Activated CD4-positive, alpha-beta memory T cell treated with anti-CD3 and anti-CD28 coated beads, Interleukin-2, amount 10 ng/mL, durations not matched to agents 7 days and 5 days (primary cell): ENCODE measurements at places on chromosomes 16 and 17.

- no peaks in the 10 kb centered on the region for H3K4me1 ChIP-seq
- H3K4me3 ChIP-seq, result no peak overlapping the region
- no peak overlapping the region for H3K27ac ChIP-seq
- no peak for DNase-seq
- peaks cover 17% of the 10 kb centered on the region for H3K36me3 ChIP-seq
Measured at GRCh38 chr17:31269036-31269577, 27.9 kb downstream of the OMG start.

- H3K36me3 ChIP-seq, result no peaks in the 10 kb centered on the region
- DNase-seq, result peak; percentile 43
- peaks cover 21% of the 10 kb centered on the region for H3K27me3 ChIP-seq
- H3K4me1 ChIP-seq, result peaks cover 41% of the 10 kb centered on the region
- no peak overlapping the region for H3K27ac ChIP-seq
Measured at GRCh38 chr17:17675925-17676534, 5.2 kb upstream of the RAI1 start.

DNA sequence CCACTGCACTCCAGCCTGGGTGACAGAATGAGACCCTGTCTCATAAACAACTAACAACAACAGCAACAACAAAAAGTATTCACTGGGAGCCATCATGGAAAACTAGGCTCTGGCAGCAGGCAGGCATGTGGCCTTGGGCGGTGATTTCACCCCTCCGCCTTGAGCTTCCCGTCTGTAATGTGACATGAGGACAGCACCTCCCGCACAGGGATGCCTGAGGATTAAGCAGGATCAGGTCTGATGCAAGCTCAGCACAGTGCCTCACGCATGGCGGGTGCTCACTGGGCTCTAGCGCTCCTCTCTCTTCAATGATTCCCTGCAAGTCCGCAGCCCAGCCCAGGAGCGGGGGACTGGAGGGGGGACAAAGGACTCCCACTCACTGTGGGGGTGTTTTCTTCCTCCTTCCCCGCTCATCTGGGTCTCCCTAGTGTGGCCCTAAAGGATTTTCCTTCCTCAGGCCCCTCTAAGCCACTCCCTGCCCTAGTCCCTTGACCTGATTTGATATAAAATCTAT is 2.8 kb downstream of the PLCD3 start:
- peaks cover 9% of the 10 kb centered on the region for H3K27me3 ChIP-seq
- H3K36me3 ChIP-seq, result no peaks in the 10 kb centered on the region
- no peak for DNase-seq
- peaks cover 7% of the 10 kb centered on the region for H3K4me1 ChIP-seq
- H3K4me3 ChIP-seq, result no peak overlapping the region

GRCh38 chr17:65633146-65633881 is 71.9 kb upstream of the AXIN2 start:
- H3K27me3 ChIP-seq, result no peaks in the 10 kb centered on the region
- H3K27ac ChIP-seq, result no peak overlapping the region
- no peak for DNase-seq
- H3K4me1 ChIP-seq, result no peaks in the 10 kb centered on the region
- no peaks in the 10 kb centered on the region for H3K36me3 ChIP-seq

GRCh38 chr17:63250830-63251229 is 195.3 kb downstream of the CYB561 start:
- peaks cover 2% of the 10 kb centered on the region for H3K27me3 ChIP-seq
- H3K36me3 ChIP-seq, result no peaks in the 10 kb centered on the region
- no peak overlapping the region for H3K27ac ChIP-seq
- DNase-seq, result no peak
- no peaks in the 10 kb centered on the region for H3K4me1 ChIP-seq
